Fibroblast of skin of right biceps (primary cell): ENCODE measurements at places on chromosomes 6 and 20.

GRCh38 chr6:6686176-6686575 lies 97.7 kb downstream of the LY86 start:
- DNase-seq: no peak

DNA sequence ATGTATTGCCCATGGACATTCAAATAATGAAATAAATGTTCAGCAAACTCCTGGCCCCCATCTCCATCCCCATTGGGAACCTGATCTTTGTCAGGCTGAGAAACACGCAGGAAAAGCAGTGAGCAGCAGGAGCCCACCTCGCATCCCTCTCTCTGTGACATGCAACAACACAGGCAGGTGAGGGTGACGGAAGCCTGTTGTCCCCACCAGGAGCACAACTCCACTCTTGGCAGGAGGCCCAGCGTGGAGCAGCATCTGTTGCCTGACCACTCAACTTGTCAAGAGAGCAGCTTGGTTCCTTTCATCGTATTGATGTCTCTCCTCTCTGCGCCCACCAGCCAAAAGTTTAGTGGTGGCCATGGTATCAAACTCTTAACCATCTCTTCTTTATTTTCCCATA lies 586.9 kb upstream of the ARID1B start:
- no peak for DNase-seq

DNA sequence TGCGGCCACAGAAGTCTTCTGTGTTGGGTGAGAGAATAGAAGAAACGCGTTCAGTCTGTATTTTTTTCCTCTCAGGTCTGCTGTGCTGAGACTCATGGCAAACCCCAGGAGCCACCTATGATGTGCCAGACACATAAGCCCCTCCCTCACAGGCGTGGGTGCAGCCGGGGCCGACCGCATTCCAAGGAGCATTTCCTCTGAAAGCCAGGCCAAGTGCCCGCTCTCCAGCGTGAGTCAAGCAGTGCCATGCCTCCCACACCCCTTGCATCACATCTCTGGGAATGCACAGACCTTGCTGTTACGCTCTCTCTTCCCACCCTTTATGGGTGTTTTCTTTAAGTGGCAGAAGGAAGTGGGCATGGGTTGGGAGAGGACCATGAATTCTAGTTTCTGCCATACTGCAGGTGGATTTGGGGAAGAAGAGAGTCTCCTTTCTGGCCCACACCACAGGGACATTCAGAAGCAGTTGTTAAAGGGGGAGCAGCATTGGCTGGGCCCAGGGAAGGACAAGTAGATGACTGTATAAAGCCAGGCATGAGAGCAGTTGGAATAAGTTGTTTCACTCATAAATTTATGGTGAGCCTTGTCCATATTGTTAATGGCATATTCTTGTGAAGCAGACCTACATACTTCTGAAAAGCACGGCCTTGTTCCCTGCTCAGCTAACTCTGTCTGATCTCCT lies 37.1 kb upstream of the TFAP2A start:
- DNase-seq: no peak

DNA sequence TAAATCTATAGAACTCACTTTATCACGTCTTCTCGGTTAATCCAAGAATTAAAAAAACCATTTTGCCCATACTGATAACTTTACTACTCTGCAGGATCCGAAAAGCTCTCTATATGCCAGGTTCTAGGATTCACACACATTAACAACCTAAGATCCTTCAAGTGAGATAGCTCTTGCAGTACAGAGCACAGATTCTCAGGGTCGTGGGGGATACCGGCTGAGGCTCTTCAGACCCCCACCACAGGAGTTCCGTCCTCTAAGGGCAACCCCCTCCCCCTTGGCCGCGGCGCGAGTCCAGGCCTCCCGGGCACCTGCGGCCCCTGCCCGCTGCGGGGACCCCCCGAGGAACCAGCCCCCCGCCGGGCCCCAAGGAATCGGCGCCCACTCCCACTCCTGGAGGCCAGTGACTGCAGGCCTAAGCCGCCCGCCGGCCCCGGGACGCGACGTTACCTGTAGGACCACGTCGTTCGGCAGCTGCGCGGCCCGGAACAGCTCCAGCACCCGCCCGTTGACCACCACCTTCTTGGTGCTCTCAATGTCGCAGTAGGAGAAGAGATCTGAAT lies 892 bp downstream of the REPS1 start:
- no peak for DNase-seq

DNA sequence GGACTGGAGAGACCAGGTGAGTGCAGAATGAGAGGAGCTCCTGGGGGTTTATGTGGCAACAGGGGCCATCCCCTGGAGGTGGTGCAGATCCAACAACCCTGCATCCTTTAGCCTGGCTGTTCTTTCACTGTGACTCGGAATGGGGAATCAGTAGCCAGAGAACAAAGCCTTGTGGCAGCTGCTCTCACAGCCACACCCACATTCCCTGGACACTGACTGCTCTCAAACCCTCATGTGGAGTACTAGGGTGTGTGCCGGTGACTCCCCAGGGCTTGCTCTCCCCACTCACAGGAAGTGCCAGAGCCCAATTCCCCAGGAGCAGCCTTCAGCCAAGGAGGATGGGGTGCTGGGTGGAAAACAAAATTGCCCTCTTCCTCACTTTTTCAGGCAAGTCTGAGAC lies 30.2 kb upstream of the GGTLC1 start:
- no peak for DNase-seq

- no peak for DNase-seq
These were observed 50.8 kb upstream of the FAM83D start for GRCh38 chr20:38875175-38875993.

GRCh38 chr6:70846207-70846835 lies 110.5 kb downstream of the B3GAT2 start:
- DNase-seq: no peak

DNA sequence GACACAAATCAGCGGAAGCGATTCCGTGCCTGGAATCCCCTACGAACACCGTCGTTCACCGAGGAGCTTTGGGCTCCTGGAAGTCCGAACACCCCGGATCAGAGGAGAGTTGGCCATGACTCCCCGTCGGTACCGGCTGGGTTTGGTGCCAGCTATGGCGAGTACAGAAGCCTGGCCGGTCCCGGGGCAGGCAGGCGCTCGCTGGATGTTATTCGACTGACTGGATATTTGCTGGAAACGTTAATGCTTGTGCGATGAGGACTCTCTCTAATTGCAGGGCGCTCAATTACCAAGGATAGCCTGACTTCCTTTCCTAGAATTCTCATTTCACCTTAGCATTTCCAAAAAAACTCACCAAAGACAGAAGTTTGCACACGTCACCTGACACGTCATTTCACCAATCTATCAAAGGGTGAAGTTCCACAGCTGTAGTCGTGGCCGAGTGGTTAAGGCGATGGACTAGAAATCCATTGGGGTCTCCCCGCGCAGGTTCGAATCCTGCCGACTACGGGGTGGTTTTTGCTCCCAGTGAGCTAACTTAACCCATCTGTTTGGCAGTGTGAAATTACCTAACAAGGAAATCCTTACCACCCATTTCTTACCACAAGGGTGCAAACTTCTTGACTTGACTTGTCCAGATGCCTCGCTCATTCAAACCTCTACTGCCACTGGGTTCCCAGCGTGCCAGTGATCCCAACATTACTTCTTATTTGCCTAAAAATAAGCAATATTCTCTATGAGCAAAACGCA lies 22.7 kb upstream of the ZNF184 start:
- peak; percentile 89 for DNase-seq

DNA sequence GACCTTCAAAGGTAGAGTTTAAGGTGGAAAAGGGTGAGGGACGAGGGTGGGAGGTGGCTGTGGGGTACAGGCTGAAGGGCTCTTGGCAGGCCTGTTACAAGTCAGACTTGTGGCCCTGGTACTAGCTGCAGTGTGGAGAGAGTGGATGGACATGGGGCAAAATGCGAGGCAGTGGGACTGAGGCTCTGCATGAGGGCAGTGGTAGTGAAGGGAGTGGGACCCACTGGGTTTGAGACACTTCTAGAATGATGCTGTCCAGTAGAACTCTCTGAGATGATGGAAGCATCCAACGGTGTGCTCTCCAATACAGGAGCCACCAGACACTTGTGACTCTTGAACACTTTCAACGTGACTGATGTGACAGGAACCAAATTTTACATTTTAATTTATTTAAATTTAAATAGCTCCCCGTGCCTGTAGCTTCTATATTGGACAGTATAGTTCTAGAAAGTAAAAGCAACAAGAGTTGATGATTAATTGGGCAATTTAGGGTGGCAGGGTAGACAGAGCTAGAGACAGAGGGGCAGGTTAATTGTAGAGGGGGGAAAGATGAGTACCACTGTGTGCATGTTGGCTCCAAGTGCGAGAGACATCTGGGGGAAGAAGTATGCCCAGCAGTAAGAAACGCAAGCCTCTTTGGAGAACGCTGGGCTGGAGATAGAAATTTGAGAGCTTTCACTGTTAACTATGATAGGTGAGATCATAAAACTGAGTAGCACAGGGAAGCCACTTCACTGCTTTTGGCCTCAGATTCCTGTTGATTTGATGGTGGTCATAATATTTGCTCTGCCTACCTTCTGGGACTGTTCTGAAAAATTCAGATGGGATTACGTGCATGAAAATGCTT lies 77.5 kb downstream of the TXNDC5 start:
- DNase-seq: no peak

DNA sequence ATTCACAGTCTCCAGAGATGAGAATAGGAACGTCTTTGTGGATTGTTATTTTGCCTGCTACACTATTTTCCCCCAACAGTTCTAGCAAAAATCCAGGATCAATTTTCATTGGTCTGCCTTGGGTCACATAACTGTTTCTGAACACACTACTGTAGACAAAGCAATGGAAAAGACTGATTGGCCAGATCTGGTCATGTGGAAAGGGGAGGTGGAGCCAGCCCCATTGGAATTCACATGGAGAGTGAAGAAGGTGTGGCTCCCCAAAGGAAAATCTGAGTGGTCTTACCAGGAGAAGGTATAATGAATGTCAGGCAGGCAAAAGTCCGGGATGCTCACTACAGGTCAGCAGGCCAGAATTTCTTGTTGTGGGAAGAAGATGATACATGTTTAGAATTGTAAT lies 9.5 kb upstream of the TP53RK start:
- no peak for DNase-seq

- peak; percentile 4 for DNase-seq
These were observed 76.9 kb downstream of the CEP57L1 start for GRCh38 chr6:109172101-109172746.

GRCh38 chr20:13883425-13883824 lies 98.6 kb downstream of the NDUFAF5 start:
- no peak for DNase-seq

DNA sequence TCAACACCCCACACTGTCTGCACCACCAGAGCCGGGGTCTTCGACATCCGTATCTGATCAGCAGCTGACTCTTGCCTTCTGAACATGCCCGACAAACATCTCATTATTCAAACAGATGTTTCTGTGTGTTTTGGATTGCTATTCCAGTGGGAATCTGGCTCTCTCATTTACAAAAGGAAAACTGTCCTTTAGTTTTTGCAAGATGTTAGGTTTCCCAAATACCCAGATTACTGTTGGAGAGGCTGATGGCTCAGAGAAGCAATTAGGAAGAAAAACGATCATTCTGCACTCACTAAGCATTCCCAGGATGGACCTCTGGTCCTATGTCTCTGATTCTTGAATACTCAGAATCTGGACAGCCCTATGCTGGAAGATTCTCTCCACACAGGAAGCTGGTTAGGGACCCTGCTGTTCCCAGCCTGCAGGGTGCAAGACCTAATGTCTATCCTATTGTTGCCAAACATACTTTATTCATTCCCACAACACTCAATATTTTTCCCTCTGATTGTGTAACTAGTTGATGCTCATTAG lies 532.9 kb downstream of the CDH26 start:
- DNase-seq: no peak

DNA sequence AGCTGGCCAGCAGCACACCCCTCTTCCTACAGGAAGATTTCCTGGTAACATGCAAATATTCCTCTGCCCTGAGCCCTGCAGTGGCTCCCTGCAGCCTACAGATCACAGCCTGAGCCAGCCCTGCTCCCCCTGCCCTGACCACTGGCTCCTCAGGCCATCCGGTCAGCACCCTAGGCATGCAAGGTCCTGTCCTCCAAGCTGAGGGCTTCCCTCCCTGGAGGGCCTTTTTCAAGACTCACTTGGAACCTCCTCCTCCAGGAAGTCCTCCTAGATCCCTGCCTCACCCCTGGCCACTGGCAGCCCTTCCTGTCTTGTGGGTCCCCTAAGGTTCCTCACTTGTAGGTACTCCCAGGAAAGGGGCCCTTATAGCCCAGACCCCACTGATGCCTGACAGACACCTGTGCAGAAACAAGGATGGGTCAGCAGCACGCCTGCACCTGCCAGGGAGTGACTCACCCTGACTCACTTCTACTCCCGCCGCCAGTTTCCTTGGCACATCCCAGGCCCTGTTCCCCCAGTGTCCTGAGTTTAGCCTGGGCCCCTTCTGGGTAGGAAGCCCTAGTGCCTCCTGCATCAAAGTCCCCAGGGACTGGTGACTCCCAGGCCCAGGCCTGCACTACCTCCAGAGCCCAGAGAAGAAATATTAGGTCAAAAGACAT lies 3.2 kb downstream of the SLC4A11 start:
- DNase-seq: peak; percentile 26

DNA sequence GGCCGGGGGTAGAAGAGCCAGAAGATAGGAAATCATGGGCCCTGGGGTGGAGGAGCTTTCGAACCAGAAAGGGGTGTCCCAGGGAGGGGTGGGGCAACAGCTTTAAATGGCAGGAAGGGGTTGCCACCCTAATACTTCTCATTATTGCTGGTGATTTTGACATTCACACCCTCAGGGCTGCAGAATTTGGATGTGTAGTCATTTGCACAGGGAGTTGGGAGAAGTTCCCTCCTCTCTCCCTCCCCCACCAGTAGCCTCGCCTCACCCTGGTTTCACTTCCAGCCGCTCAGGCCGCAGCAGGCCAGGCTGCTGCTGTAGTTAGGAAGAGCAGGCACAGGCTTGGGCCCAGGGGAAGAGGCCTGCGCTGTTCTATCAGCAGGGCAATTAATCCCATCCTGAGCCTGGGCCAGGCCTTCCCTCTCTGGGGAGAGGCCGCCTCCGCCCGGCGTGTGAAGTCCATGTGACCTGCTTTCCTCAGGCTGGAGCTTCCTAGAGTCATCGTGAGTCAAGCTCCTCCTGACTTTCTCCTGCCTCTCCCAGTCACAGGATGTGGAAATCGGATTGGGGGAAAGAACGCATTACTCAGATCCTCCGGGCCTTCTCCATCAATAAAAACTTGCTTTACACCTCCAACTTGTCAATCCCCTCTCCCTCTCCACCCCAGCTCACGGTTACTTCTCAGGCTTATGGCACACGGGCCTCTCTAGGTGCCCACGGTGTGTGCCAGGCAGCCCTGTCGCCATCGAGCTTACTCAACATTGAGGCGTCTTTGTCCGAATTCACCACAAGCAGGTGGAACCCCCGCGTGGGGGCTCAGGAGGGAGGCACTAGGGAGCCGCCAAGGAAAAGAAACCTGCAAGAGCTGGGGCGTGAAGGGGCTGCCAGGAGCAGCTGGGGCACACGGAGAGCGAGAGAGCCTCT lies 7.8 kb downstream of the ADTRP start:
- peak; percentile 100 for DNase-seq

DNA sequence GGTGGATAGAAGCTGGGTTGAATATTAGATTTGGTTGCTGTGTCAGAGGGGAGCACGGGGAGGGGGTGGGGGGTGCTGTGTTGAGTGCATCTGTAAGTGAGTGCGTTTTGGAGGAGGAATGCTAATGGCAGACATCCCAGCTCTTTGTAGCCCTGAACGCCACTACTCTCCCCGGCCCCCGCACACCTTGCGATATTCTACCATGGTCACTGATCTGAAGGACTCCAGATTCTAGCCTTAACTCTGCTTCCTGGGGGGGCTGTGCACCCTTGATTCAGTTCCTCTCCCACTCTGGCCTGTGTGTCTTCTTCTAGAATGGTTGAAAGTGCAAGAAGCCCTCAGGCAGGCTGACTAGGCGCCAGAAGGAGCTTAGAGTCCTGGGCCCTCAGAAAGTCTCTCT lies 7.1 kb downstream of the GLP1R start:
- DNase-seq: no peak

- DNase-seq: no peak
These were observed 262.1 kb downstream of the LRFN2 start for GRCh38 chr6:40325041-40325440.
